ENCODE measurements at places on chromosomes 1 and 21. TPM values are rescaled to one million over a fixed set of nuclear protein-coding genes. Genes with fewer than 3 reads are reported as not detected.

KRTAP19-8 gene
- not detected for total RNA-seq

RFX5 gene
- 31.8 TPM for total RNA-seq

PCAT6 gene
- 1.6 TPM for total RNA-seq

OR10T2 gene
- total RNA-seq, result not detected

DNA sequence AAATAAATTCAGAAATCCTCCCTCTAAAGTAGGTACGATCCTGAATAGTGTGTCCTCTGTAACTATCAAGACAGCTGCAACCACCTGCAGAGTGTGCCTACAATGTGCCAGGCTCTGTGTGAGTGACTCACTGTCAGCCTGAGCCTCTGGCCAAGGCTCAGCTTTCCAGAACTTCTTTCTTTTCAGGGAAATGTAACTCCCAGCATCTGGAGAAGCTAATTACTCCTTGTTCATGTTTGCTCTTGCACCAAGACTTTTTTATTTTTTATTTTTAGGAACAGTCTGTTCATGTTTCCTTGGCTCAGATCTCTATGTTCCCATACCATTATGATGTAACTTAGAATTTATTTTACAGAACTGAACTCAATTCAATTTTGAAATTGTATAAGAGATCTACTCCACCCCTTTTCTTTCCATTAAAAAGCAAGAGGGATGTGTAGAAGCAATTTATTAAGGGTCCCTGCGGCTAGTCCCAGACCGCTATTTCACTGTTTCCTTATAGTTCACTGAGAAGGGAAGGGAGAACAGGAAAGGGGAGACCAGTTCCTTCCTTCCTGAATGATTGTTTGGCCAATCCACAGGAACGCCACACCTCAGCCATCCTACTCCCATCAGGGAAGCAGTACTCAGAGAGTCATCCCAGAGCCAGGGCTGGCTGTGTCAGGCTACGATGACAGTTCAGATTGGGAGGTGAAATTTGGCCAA is 112.4 kb upstream of the ZNF648 start:
- peak; percentile 83 for DNase-seq

DNA sequence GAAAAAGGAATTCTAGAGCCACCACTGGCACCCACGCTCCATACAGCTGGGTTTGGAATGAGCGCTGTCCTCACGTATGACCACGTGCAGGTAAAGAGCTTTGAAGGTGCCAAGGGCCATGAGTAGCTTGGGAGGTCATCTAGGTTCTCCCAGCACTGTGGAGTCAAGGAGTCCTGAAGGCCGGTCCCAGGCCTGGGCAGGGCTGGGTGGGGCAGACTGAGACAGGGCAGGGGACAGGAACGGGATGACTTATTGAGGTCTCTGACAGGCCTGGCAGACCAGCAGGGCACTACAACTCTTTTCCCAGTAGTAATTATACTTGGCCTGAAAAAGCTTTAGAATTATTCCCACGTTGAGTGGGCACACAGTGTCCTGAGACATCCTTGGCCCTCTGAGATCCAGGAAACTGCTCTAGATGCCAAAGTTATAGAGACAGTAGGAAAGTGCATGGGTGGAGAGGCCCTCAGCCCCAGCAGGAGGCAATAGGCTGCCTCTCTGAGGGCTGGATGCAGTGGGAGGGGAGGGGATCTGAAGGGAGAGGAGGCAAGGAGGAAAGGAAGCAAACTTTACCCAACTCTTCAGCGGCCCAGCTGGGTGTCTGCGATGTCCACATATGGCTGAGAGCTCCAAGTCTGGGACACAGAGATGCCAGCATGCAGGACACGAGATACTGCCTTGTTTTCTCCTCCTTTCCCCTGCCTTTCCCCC is 1.8 kb upstream of the CDA start:
- no peak for DNase-seq

GRCh38 chr1:117308311-117308916 is 58.8 kb upstream of the MAN1A2 start:
- DNase-seq, result no peak

GRCh38 chr1:181429462-181429861 is 53.9 kb upstream of the CACNA1E start:
- no peak for DNase-seq

- no peak for DNase-seq
Observed at GRCh38 chr1:87928623-87929022, 599.9 kb downstream of the LMO4 start.

DNA sequence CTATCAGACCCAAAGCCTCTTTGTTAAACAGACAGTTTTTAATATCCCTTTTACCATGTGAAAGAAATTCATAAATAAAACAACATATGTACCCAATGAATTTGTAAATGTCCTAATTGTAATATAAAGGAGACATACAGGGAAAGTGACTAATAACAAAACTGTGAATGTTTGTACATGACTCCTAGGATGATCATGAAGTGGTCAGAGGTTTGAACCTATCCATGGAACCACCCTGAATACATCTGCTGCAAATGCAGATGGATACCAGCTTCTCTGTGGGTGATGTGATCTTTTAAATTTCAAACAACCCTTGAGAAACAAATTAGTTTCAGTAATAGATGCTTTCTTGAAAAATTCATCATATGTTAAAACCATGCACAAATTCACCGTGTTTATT is 16.7 kb upstream of the ACBD3 start:
- no peak for DNase-seq

DNA sequence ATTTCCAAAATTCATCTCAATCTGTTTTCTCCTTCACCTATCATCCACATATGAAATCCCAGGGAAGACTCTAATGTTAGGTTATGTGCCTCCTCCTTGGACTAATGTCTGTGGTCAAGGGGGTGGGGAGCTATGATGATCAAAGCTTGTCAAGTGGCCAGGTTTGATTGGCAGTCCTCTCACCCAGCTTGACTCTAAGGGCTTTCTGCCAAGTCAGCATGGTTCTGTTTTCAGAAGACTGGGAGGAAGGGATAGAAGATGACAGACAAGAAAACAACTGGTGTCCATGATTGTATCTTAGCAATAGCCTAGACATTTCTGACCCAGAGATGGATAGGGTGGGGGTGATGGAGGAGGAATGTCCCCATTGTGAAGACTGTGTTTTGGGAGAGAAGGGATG is 9.1 kb upstream of the THEM5 start:
- no peak for DNase-seq

DNA sequence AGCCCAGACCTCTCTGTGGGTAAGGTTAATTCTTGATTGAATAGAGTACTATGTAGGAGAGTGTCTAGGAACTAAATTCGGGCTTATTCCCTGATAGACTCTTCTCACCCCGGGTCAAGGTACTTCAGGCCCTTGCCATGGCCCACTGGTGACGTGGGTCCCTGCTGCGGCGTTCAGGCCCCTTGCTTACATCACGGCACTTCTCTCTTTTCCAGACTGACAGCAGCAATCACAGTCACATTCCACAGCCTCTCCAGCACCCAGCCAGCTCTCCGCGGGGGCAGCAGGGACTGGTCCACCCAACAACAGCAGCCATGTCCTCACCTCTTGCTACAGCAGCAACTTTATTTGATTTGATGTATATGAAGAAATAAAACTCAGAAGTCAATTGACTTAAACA is 401.2 kb upstream of the VAMP3 start:
- no peak for DNase-seq

GRCh38 chr1:64678366-64678765 is 66.5 kb upstream of the RAVER2 start:
- no peak for DNase-seq

DNA sequence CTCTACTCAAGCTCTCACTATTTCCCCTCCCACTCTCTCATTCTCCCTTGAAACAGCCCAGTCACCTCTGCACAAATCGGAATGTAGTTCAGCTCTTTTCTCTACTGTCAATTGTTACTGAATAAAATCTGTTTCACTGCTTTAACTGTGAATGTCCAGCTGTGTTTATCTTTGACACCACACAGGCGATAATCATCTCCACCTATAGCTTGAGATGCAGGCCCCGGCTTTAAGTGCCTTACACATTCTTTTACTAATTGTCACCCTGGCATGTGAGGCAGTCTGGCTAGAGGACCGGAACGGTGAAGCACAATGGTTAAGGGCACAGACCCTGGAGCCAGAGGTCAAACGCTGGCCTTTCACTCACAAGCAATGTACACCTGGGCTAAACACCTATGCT is 122.8 kb upstream of the C8B start:
- no peak for DNase-seq

DNA sequence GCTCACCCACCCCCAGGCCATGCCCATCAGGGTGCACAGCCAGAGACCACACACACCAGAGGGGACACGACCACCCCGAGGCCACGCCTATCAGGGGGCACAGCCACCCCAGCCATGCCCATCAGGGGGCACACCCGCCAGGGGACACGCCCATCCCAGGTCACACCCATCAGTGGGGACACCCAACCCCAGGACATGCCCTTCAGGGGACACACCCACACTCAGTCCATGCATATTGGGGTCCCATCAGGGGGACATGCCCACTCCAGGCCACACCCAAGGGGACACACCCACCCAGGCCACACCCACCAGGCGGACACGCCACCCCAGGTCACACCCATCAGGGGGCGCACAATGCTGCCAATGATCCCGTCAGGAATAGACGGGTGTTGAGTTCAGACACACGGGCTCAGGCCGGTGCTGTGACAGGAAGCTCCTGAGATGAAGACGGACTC is 20.7 kb downstream of the MCM3AP start:
- DNase-seq, result no peak
